Activated naive CD8-positive, alpha-beta T cell treated with anti-CD3 and anti-CD28 coated beads for 36 hours (primary cell): ENCODE measurements at places on chromosomes 16 and 17.

- peak; percentile 30 for DNase-seq
Observed at GRCh38 chr16:68470461-68471150, 22.3 kb upstream of the SMPD3 start.

DNA sequence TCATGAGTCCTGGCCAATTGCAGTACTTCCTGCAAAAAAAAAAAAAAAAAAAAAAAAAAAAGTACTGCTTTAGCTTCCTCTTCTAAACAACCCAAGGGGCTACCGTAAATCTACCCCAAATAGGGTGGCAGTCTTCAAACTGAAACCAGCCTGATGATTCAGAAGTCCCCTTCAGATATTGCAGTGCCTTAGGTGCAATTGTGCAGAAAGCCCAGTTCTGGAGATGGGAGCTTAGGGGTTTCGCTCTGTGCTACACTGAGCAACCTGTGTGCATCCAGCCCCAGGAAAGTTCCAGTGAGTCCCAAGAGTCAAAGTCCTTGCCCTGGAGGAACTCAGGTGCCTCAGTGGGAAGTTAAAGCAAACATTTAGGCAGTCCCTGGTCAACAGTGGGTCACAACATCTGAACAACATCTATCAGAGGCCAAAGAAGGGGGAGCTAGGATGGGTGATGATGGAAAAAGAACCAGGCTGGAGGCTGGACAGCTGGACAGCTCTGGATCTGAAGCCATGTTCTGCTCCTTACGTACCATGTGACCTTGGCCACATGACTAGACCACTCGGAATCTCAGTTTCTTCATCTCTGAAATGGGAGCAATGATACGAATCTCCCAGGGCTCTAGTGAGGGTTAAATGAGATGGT is 6.7 kb upstream of the CIITA start:
- DNase-seq, result peak; percentile 26

DNA sequence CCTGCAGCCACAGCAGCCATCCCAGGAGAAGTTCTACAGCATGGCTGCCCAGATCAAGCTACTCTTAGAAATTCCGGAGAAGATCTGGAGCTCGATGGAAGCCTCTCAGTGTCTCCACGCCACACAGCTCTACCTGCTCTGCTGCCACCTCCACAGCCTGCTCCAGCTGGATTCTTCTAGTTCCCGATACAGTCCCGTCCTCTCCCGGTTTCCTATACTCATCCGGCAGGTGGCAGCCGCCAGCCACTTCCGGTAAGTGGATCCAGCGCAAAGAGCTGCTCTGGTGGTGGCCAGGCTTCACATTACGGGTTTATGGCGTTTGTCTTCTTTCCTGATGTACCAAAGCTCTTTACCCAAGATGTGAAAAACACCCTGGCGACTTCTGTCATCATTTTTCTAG is 3.6 kb downstream of the COG1 start:
- DNase-seq, result no peak

GRCh38 chr17:36085765-36086164 is 4.2 kb downstream of the CCL3 start:
- DNase-seq, result no peak
